ENCODE measurements at places on chromosomes 16 and 17. TPM values are rescaled to one million over a fixed set of nuclear protein-coding genes. Genes with fewer than 3 reads are reported as not detected.

The PRAC2 gene
- total RNA-seq = not detected

The UTS2R gene
- not detected for total RNA-seq

The ASGR1 gene
- 1.3 TPM for total RNA-seq

The KCNJ18 gene
- not detected for total RNA-seq

The MYLK3 gene
- total RNA-seq = 0.37 TPM

The EVPL gene
- 0.12 TPM for total RNA-seq

The SLFN12L gene
- total RNA-seq = 0.11 TPM

The KCNH6 gene
- total RNA-seq = not detected

The CFAP97D1 gene
- under 0.01 TPM for total RNA-seq

The RASD1 gene
- 2.0 TPM for total RNA-seq

The CD68 gene
- 12.8 TPM for total RNA-seq

The C17orf78 gene
- not detected for total RNA-seq

The SLC13A2 gene
- not detected for total RNA-seq

The EPOP gene
- total RNA-seq = 0.55 TPM

The WFIKKN2 gene
- total RNA-seq = under 0.01 TPM

The HOXB1 gene
- total RNA-seq = not detected

The MYH1 gene
- total RNA-seq = not detected

The KRTAP2-3 gene
- total RNA-seq = 1.00 TPM

The TNP2 gene
- not detected for total RNA-seq

The KCNAB3 gene
- 1.00 TPM for total RNA-seq

The CMTM1 gene
- total RNA-seq = 1.2 TPM

The NOB1 gene
- 24.1 TPM for total RNA-seq

The ZNF821 gene
- total RNA-seq = 5.2 TPM

The NPIPB8 gene
- total RNA-seq = under 0.01 TPM

The CUEDC1 gene
- total RNA-seq = 6.1 TPM

The ITGB3 gene
- 27.8 TPM for total RNA-seq

The ANKRD40CL gene
- not detected for total RNA-seq

The GP1BA gene
- not detected for total RNA-seq

The EPX gene
- total RNA-seq = not detected

The SGCA gene
- 1.9 TPM for total RNA-seq

The WFIKKN1 gene
- 0.25 TPM for total RNA-seq

The PLLP gene
- 0.12 TPM for total RNA-seq

The CX3CL1 gene
- not detected for total RNA-seq

The EFCAB13 gene
- 12.9 TPM for total RNA-seq

The C16orf90 gene
- not detected for total RNA-seq

The POLR3E gene
- total RNA-seq = 57.4 TPM

The CEP95 gene
- total RNA-seq = 21.2 TPM

The HAS3 gene
- total RNA-seq = 0.25 TPM

The DRC7 gene
- total RNA-seq = not detected

The C1QTNF8 gene
- total RNA-seq = not detected

The ZFHX3 gene
- 3.3 TPM for total RNA-seq

The KATNIP gene
- total RNA-seq = 28.4 TPM

The TBX6 gene
- 0.11 TPM for total RNA-seq

The TNFRSF13B gene
- total RNA-seq = not detected

The SLC38A8 gene
- not detected for total RNA-seq

The PTX4 gene
- total RNA-seq = 0.11 TPM
